HEK293T (cell line): ENCODE measurements at places on chromosomes 1 and 21.

DNA sequence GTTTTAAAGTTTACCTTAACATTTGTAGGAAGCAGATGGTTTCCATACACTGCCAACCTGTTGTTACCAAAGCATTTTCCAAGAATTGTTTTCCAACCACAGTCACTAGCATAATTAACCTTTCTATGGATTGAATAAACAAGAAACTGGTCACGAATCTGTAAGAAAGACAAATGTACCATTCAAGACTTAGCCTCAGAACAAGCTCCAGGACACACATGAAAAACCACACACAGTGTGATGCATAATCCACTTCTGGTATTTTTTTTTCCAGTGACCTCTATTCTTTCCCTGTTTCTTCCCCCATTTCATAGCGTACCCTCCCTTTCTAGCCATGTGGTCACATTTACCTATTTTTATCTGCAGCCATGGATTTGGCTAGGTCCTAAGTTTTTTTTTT lies 29.6 kb upstream of the C1orf87 start:
- no peak for DNase-seq

DNA sequence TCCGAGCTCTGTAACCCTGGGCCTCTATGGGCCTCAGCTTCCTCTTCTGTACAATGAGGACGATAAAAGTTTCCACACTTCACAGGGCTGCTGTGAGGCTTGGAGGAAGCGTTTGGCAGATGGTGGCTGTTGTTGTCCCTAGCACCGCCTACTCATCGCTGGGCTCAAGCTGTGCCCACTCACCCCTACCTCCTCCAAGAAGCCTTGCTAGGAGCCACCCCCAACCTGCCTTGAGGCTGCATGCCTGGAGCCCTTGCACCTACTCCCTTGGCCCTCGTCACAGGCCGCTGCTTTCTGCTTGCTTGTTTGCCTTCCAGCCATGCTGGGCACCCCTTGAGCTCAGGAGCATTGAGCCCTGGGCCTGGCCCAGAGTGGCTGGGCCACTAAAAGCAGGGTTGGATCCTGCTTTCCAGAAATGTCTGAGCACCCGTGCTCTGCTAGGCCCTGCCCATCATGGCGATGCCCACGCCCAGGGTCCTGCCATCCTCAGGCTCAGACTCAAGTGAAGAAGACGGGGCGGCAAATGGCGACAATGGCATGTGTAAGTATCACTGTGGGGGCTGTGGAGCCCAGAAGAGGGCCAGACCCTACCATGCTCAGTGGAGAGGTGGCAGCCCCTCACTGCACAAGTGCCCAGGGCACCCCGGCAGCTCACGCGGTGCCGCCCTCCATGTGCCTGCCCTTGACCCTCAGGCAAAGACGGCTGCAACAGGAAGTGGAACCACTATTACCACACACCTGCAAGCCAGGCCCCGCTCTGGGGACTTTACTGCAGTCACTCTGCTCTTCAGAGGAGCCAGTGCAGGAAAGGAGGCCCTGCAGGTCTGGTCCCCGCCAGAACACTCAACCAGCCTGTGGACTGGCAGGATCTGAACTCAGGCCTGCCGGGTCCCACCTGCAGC lies 9.5 kb downstream of the SH3BGRL3 start:
- no peak for DNase-seq

DNA sequence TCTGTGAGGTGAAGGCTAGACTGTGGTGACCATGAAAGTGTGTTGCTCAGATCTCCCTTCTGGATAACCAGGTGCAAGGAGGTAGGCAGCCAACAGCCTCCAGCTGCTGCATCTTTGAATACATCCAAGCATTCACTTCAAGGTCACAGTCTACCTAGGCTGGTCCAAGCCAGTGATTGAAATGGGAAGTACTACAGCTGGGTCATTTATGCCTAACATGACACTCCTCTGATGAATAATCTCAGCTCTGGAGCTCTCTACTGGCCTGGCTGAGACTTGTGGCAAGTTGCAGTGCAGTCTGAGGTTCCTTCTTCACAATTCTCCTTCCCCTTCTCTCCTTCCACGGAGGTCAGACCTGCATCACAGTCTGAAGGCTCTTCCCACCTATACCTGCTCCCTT lies 35.0 kb upstream of the ARHGAP29 start:
- no peak for DNase-seq

DNA sequence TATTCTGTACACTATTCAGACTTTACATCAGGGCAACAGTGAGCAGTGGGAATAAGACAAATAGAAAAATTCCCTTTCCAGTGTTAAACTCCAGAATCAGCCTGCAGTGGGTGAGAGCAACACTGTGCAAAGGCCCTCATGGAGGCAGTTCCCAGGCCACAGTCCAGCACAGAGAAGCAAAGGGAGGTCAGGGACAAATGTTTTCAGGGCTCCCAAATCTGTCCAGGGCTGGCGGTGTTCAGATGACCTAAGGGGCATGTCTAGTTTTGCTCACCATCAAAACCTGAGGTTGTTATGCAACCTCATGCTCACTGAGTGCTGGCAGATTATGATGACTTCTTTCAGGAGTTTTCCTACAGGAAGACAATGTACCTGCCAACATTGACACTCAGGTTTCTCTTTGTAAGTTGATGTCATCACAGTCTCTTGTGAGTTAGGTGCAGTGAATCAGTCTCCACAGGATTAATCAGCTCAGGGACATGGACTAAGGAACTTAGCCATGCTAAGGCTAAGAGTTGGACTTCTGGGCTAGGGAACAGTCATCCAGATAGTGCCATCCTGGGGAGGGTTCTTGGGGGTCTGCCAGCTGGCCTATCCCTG lies 3.6 kb upstream of the LCE5A start:
- DNase-seq: no peak

GRCh38 chr1:209879539-209879938 lies 51.8 kb downstream of the UTP25 start:
- DNase-seq: no peak

- DNase-seq: peak; percentile 66
Measured at GRCh38 chr1:226424221-226425003, 16.5 kb upstream of the PARP1 start.

GRCh38 chr21:38729754-38730379 lies 75.9 kb upstream of the ETS2 start:
- DNase-seq: no peak

DNA sequence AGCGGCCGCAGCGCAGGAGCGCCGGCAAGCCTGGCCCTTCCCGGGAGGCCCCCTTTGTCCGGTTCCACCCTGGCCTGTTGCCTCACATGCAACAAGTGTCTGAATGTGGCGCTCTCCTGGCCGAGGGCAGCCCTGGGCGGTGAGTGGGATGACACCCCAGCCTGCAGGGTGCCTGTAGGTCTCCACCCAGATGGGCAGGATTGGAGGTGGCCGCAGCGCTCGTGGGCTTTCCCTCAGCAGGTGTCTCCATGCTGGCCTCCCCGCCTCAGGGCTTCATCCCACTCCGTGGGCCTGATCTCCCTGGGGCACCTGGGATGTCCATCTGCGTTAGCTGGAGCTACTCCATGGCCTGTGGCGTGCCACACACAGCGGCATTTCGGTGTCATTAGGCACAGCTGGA lies 1.5 kb downstream of the MIB2 start:
- DNase-seq: no peak

DNA sequence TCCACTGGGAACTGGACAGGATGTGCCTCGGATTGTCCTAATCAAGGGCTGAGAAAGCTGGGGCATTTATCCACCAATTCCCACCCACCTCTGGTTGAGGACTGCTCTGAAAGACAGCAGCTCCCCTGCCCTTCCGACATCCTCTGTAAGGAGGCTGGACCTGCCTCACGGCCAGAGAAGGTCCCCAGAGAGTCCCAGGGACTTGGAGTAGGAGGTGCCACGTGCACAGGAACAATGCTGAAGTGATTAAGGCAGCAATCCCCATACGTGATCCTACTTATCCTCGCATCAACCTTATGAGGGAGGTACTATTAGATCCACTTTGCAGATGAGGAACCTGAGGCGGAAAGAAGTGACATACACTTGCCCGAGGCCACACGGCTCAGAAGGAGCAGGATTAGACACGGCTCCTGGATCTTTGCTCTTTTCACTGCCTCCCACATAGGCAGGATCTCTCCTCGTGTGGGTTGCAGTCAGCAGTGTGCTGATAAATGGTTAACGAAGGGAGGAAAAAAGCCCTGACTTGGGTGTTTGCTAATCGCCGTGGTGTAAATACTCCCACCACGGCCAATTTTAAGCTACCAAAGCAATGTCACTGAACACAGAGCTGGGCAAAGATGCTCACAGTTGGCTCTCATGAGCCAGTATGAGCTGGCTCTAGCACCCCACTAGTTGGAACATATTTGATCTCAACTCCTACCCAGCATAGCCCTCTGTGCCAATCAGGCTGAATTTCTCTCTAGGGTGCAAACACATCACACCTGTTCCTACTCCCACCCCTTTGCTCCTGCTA lies 18.6 kb upstream of the LDLRAP1 start:
- DNase-seq: no peak

DNA sequence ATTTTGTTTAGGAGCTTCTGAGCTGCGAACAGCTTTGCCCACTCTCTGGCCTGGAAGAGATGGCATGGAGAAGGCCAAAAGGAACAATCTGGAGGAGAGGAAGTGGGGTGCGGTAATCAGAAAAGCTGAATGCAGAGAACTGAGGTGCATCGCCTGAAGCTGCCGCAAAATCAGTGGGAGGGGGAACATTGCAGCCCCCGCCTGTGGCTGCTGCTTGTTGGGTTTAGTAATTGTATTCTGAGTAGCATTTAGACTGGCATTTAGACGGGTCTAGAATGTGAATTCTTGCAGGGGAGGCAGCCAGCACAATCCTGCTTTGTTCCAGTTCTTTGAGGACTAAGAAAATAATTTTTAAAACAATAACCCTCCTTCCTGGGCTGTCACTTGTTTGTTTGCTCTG lies 25.4 kb downstream of the NFASC start:
- DNase-seq: no peak

- DNase-seq: no peak
Measured at GRCh38 chr1:232454227-232454886, 175.6 kb downstream of the SIPA1L2 start.

DNA sequence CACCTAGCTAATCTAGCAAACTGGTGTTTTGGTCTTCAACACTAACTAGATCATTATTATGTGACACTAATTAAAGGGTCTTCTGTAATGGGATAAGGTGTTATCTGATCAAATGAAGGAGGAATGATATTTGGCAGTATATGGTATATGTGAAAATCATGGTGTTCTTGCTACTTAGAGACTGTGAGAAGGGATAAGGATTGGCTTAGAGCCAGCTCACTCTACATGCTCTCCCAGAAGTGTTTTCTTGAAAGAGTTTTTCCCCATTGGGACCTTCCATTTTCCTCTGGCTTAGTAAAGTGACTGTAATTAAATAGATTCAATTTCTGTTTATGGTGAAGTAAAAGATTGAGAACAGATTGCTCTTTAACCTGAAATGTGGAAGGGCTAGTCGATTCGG lies 71.2 kb upstream of the RGL1 start:
- DNase-seq: no peak

DNA sequence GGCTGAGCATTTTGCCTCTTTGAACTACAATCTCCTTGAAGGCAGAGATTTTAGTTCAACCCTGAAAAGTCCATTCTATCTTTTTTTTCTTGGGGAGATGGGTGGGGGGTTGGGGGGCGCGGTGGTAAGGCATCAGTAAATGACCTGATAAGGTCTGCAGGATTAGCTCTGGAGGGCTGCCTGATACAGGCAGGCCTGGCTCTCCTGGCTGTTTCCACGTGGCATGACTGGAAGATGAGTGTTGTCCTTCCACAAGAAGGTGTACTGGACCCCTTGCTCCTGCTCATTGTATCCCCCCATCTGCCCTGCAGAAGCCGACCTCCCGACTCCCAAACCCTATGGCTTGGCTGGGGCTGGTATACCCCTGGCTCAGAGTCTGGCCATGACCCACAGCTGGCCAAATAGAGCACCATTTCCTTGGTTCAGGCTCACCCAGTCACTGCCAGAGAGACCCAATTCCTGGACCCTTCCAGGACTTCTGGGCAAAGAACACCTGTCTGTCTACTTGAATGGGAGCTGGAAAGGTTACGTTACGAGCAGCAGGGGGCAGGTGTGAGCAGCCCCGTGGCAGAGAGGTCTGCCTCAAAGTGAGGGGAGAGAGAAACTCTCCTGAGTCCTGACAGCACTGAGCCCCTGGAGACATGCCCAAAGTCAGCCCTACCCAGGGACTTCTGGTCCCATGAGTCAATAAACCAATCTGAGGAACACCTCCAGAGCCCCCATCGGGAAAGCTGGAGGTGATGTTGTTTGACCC lies 17.0 kb downstream of the DHRS3 start:
- DNase-seq: peak; percentile 68

DNA sequence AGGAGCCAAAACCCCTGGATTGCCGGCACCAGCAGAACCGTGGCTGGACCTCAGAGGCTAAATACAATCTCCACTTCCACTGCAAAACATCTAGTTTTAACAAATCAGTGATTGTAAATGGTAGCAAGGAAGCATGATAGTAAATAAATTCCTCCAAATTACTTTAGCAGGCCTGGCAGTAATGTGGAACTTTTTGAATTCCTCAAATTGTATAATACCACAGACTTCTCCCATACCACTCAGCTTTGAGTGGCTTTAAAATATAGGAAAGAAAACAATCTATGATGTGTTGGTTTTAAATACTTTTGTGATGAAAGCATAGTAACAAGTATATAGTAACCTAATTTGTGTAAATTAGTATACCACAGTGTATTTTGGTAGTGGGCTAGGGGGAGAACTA lies 34.1 kb downstream of the NIBAN1 start:
- no peak for DNase-seq

- no peak for DNase-seq
Measured at GRCh38 chr1:232340446-232340845, 289.5 kb downstream of the SIPA1L2 start.
